ENCODE measurements at places on chromosomes 2 and 18.

DNA sequence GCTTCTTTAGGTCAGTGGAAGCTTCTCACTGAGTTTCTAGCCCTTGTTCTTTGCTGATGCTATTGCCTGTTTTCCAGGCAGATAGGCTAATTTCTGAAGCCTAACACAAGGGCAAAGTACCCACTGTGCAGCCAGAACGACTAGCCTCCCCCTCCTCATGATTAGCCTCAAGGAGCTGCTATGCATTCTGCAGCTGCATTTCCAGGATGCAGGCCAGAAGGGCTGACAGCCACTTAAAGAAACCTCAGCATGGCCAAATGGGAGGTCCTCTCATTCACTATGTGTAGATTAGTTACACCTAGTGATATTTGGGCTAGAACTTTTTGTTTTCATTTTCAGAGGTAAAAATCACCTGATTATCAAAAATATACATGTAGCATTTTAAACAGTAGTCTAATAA is 216.0 kb downstream of the RAD51AP2 start:
- DNase-seq, result no peak

DNA sequence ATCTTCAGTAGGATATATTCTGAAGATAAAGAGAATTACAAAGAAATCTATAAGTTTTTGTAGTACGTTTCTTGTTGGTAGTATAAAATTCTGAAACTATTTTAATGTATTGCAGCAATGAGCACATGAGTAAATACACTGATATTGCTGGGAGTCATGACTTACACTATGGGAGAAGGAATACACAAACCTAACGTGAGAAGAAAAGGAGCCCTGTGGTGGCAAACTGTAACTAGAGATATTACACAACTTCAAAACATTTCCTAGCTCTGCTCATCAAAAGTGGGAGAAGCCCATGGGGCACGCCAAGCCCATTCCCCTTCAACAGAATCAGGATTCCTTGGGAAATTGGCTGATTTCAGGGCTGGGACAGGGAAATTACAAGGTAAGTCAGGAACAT is 20.5 kb downstream of the SPIRE1 start:
- DNase-seq, result no peak

- DNase-seq, result no peak
Measured at GRCh38 chr18:37042381-37042780, 213.5 kb downstream of the KIAA1328 start.

GRCh38 chr2:127651971-127652550 is 6.1 kb downstream of the GPR17 start:
- no peak for DNase-seq

GRCh38 chr2:241314226-241315092 is 1.0 kb downstream of the HDLBP start:
- DNase-seq, result no peak

DNA sequence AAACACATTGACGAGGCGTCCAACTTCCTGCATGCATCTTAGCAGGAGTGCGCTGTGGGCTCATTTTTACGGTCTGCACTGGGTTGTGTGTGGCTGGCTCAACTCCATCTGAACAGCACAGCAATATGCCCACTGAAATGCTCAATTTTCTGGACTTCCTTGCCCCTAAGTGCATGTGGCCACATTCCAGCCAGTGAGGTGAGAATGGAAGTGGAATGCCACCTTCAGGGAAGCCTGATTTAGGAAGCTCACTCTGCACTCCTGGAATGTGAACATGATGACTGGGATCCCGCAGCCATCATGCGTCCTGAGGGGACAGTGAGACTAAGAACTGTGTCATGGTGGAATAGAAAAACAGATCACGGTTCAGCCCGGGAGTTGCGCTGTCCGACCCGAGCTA is 76.2 kb downstream of the PSMG2 start:
- DNase-seq, result no peak
